ENCODE measurements at places on chromosomes 12 and 14.

DNA sequence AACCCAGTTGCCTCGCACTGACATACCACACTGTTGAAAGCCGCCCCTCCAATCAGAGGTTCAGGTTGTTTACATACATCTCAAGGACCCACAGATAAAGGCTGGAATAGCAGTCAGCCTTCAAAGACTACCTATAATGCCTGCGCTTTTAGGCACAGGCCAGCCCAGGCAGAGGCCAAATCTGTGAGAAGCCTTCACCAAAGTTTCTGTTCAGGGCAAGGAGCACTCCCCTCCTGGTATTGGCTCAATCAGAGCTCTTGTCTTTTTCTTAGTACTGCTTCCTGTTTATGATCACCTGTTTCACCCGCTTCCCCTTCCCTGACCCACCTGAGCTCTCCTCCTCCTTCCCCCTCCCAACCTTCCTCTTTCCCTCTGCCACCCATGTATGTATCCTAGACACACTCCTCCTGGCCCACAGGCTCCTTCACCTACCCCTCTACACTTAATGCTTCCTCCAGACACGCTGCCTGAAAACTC is 34.8 kb downstream of the DUSP16 start:
- DNase-seq: peak; percentile 37

GRCh38 chr12:31224768-31225448 is 101.0 kb downstream of the SINHCAF start:
- DNase-seq: no peak

DNA sequence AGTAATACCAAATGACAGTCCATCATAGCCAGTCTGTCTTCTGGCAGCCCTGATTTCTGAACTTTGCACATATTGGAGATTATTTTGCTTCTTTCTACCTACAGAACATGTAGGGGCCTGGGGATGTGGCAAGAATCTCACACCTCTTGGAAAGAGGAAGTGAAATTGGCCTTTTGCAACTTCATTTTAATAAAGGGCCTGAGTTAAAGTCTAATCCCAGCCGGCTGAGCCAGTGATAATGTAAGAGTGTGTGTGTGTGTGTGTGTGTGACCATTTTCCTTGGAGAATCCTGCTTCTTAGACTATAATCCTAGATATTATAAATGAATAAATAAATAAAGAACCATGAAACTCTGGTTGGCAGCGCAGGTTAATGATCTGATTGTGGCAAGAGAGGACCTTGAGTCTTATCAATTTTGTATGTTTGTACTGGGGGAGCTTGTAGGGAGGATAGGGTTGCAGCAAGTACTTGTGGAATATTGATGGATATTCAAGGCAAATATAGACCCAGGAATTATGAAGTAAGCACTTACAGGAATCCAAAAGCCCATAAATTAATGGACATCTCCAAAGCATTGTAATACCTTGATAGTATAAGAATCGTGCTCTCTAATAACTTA is 233.2 kb upstream of the AMIGO2 start:
- no peak for DNase-seq

DNA sequence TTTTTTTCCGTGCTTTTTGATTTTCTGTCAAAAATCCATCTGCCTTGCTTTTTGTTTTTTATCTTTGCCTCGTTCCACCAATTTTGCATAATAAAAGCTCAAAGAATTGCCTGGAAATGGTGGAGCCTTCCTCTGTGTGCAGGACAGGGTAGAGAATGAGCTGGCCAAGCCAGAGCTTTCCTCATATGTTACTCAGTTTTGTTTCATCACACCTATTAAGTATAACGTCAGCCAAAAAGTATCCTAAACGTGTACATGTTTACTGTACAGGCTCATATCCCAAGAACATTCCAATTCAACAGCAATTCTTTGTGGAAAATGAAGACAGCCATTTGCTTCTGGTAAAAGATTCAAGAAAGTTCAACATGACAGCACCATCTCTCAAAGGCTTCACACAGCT is 191.2 kb upstream of the LMNTD1 start:
- no peak for DNase-seq

DNA sequence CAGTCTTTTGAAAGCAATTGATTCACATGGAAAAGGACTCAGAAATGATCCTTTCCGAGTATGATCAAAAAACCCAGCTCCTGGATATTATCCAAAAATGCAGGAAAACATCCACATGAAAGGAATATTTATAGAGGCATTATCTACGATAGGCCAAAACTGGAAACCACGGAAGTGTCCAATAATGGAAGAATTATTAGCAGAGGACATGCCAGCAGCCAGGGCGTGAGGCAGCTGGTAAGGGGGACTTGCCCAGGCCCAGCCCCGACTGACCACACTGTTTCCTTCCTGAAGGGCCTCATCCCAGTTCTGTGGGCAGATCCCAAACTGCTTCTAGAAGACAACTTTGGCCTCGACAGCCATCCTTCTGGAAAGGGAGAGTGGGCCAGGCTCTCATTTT is 20.5 kb downstream of the ACTN1 start:
- DNase-seq: no peak

DNA sequence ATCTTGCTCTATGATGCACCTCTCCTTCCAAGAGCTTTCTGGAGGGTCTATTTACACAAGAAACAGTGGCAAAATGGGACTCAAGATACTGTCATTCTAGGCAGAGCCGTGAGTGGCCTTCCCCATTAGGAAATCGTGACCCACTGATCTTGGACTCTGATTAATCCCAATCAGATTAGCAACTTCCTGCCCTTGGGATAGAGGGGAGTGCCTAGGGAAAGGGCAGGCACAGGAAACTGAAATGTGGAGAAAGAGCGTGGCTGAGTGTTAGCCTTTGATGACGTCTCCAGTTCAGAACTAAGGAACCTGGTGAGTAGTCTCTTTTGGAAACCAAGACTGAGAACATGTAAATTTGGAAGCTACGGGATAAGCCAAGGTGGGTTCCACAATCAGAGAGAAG is 76.1 kb downstream of the NUAK1 start:
- DNase-seq: no peak

- no peak for DNase-seq
Observed at GRCh38 chr12:131113568-131114270, 160.0 kb downstream of the ADGRD1 start.

GRCh38 chr14:52906141-52906601 is 44.7 kb downstream of the FERMT2 start:
- DNase-seq: no peak

- DNase-seq: no peak
Observed at GRCh38 chr12:31002361-31002725, 71.3 kb upstream of the DDX11 start.

DNA sequence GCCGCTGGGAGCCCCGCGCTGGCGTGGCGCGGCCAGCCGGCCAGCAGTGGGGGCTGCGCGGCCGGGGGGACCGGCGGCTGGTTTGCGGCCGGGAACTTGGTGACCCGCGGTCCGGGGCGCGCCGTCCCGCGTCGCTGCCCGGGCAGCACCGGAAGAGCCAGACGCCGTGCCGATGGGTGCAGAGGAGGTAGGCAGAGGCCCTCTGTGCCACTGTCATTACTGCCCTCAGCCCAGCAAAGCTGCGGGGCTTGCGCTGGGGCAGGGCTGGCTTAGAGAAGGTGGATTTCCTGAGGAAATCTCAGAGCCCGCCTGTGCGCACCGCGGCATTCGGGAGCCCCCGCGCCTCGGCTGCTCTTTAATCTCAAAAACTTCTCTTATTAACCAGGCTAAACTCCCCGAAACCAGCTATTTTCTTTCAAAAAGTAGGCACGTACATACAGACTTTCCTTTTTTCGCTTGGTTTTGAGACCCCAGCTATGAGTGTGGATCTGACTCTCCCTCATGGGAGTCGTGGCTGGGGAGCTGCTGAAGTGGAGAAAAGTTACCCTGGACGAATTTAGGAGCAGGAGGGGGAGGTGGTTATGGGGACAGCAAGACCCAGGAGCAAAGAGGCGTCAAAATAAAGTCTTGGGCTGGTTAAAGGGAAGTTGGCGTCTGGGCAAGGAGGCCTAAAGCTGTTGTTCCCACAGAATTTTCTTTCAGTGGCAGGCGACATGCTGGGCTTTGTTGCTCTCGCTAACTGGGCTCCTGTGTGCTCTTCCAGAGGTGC is 802 bp downstream of the SUSD6 start:
- peak; percentile 51 for DNase-seq

GRCh38 chr14:23339506-23340268 is 13.0 kb downstream of the SLC22A17 start:
- DNase-seq: no peak

GRCh38 chr14:98278800-98279199 is 993.2 kb downstream of the BCL11B start:
- no peak for DNase-seq

- DNase-seq: no peak
Observed at GRCh38 chr12:15722951-15723350, 66.2 kb downstream of the EPS8 start.

DNA sequence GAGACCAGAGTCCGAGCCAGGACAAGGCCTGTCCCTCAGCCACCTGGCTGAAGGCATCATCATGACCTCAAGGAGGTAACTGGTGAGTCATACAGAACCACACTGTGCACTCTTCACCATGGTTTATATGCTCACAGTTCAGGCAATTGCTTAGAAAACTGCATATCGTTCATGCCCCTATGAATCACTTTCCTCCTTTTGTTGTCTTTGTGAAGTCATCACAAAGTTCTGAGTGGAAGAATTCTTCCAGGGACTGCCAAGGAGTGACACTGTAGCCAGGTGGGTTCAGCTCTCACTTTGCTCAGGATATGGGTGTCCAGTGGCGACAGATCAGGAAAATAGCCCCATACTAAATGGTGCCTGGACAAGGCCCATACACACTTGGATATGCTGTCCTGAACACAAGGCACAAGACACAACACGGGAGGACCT is 92.5 kb downstream of the DPF3 start:
- DNase-seq: no peak

GRCh38 chr12:65334521-65334920 is 56.0 kb downstream of the MSRB3 start:
- no peak for DNase-seq

DNA sequence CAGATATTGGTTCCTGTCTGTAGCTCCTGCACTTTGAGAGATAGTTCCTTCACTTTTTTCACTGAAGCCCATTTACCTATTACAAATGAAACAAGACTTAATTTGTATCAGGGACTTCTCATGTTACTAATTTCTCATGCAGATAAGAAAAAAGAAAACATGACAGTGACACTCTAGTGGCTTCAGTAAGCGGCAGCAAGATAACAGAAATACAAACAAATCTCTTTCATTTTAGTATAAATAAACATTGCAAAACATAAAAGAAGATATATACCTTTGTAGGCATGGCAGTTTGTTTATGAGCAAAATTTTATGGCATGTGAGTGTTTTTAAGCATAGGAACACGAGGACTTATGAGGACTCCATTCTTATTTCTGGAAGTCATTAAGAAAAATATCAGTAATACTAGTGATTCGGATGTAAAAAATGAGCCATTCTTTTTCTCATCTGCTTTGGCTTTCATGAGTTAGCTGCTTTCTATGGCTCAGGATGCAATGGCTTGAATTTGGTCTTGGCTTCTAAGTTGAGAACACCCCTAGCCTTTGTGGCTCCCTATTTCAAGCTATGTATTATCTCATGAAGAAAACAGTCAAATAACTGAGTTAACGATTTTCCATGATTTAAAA is 310.1 kb upstream of the RGS6 start:
- no peak for DNase-seq

DNA sequence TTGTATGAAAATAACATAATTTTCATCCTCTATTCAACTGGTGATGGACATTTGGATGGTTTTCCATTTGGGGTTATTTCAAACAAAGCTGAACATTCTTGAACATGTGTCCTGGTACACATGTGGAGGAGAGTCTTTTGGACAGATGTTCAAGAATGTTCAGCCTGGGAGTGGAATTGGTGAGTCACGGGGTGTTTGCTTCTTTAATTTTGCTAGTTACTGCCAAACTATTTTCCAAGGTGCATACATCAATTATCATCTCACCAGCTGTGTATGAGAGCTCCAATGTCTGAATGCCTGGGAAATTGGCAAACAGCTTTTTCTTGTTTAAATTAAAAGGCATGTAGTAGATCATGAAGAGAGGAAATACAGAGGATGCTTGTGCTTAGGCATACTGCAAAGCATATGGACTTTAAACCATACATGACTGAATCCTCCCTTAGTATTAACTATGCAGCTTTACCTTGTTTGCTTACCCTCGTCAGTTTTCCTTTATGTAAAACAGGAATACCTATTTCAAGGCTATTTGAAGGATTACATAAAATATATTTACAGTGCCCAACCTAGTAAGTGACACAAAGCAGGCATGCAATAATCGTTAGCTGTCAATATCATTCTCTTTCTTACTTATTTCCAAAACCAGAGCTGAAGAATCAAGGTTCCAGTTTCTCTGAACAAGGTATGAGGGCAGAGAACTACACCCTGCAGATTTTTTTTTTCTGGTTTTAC is 152.1 kb downstream of the ITPR2 start:
- DNase-seq: no peak

DNA sequence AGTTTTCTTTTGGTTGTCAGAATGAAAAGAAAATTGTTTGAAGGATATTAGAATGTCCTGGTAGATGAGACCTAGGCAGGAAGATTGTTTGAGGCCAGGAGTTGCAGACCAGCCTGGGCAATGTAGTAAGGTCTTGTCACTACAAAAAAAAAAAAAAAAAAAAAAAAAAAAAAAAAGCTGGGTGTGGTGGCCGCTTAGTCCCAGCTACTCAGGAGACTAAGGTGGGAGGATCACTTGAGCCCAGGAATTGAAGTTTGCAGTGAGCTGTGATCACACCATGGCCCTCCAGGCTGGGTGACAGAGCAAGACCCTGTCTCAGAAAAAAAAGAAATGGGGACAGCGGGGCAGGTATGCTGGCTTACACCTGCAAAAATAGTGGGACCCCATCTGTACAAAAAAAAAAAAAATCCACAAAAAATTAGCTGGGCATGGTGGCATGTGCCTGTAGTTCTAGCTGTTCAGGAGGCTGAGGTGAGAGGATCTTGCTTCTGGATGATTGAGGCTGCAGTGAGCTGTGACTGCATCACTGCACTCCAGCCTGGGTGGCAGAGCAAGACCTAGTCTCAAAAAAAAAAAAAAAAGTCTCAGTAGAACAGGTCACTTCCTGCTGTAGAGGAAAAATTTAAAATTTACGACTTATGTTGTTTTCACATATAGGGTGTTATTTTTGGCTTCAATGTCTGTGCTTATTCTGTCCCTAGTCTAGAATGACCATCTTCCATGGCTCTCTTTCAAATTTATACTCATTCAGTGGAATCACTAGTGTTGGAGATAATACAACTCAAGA is 70.7 kb downstream of the PPHLN1 start:
- no peak for DNase-seq

DNA sequence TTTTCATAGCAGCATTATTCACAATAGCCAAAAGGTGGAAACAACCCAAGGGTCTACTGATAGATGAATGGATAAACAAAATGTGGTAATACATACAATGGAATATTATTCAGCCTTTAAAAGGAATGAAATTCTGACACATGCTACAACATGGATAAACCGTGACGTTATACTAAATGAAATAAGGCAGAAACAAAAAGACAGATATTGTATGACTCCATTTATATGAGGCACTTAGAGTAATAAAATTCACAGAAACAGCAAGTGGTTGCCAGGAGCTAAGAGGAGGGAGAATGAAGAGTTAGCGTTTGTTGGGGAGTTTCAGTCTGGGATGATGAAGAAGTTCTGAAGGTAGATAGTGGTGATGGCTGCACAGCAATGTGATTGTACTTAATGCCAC is 76.6 kb downstream of the DCAF5 start:
- no peak for DNase-seq
